Astrocyte of the cerebellum (primary cell): ENCODE measurements at places on chromosomes 7 and 10.

DNA sequence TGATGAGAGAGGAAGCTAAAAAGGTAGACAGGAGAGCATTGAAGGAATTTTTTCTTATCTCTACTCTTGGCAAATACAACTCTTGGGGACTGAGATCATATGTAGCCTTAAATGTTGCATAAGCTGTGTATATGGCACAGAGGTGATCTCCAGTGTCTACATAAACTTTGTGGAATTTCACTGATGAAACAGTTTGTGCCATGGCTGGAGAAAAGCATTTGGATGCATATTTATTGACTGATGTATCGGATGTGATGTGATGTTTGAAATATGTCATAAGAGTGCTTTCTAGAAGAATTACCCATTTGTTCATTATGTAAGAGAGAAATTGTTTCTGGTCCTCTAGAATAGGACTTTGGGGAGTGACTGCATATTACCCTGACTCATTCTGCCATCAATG is 244.9 kb upstream of the LRRTM3 start:
- no peak for DNase-seq

DNA sequence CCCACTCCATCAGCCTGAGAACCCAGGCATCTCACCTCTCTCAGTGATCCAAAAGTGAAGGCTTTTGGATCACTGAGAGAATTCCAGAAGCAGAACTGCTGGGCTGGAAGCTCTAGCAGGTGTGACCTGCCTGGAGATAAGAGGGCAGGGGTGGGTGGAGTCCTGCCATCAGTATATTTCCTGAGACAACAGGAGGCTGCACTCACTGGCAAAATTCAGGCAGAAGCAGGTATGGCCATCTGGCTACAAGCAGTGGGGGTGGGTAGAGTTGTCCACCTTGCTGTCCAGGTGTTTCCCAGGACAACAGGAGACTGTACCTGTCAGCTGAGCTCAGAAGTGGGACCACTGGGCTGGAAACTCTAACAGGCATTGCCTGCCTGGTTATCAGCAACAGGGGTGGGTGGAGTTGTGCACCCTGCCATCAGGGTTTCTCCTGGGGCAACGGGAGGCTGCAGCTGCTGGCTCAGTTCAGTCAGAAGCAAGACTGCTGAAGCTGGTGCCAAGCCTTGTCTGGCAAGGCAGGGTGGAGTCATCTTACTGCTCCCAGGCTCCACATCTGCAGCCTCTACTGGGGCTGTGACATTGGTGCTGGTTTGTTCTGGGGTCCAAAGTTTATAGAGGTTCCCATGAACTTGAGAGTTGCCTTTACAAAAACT is 47.2 kb upstream of the SFTPD start:
- DNase-seq, result no peak

- DNase-seq, result no peak
Observed at GRCh38 chr7:610531-611280, 91.1 kb upstream of the PDGFA start.

GRCh38 chr7:44650772-44651171 is 44.3 kb downstream of the OGDH start:
- no peak for DNase-seq

- DNase-seq, result peak; percentile 71
Observed at GRCh38 chr7:32587411-32587948, 92.2 kb downstream of the AVL9 start.

DNA sequence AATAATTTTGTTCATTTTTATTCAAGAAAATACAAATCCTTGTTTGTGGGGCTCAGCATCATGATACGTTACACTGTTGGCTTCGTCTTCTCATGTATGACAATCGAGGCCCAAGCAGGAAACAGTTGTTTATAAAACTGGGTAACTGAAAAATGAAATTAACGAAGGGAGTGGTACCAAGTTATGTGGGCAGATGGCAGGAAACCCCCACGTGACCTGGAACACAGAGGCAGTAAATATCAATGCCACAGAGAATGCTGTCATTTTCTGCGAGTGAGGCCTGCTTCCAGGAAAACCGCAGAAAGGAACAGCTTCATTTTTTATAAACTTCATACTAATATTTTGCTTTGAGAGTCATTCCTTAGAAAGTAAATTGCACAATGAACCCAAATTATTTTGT is 201.0 kb upstream of the ADARB2 start:
- no peak for DNase-seq

- no peak for DNase-seq
Observed at GRCh38 chr10:93386631-93387369, 95.3 kb downstream of the MYOF start.

DNA sequence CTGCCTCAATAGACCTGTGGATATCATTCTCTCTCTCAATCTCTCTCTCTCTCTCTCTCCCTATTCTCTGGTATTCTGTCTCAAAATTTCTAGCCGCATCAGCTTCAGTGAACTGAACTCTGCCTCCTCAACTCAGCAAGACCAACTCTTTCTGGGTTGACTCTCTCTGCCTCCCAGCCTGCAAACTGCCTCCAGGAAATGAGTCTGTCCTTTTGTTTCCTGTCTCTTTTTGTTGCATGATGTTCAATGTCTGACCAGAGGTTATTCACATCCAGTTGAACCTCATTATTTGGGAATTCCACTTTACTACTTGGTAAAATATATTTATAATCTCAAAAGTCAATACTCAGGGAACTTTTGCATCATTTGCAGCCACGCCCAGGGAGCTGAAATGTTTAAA is 682.7 kb upstream of the FZD8 start:
- DNase-seq, result no peak

DNA sequence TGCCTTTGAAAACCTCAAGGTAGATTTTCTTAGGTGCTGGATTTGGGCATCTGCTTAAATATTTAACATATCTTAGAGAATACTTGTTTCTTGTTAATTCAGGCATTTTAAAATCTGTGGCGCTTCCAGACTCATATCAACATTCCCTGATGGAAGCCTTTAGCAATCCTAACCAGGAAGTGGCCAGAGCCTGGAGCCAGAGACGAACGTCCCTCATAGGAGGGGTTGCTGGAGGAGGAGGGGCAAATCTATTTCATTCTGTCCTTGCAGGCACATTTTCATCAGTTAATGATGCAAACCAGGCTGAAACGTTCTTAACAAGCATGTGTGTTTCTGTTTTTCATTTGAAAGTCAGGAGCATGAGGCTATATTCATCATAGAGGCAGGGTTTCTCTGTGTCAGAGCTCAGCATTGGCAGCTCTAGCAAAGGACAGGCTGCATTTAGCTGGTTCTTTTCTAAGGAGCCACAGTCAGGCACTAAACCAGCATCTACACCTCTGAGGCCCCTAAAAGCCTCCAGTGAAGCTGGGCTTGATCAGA is 17.8 kb upstream of the IFIT2 start:
- peak; percentile 42 for DNase-seq

GRCh38 chr7:10483671-10484070 is 490.0 kb upstream of the PHF14 start:
- no peak for DNase-seq

GRCh38 chr7:128205068-128205467 is 36.0 kb upstream of the LEP start:
- DNase-seq, result no peak

- no peak for DNase-seq
Observed at GRCh38 chr7:80207501-80207900, 72.9 kb downstream of the GNAI1 start.

DNA sequence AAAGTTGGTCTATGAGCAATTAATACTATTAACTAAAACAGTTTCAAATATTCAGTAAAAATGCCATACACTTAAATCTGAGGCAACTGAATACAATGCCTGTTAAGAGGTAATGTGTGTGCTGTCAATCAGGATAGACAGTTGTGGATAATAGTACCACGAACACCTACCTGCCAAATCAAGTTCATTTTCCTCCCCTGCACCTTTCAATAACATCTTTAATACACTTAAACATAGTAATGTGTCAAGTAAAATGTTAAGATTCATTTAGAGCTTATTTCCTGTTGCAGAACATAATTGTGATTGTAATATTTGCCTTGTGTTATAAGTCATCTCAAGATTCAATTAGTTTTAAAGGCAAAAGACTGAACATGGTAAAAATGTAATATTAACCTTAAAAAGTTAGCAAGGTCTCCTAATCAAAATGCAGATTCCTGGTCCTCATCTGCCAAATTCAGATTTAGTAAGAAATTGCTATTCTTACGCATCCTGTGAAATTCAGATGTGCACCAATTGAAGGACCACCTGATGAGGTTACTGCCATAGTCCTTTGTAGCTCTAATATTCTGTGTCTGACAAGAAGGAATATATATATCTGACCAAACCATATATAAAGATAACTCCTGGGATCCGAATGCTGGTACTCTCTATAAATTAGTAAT is 37.1 kb downstream of the COL1A2 start:
- DNase-seq, result no peak

DNA sequence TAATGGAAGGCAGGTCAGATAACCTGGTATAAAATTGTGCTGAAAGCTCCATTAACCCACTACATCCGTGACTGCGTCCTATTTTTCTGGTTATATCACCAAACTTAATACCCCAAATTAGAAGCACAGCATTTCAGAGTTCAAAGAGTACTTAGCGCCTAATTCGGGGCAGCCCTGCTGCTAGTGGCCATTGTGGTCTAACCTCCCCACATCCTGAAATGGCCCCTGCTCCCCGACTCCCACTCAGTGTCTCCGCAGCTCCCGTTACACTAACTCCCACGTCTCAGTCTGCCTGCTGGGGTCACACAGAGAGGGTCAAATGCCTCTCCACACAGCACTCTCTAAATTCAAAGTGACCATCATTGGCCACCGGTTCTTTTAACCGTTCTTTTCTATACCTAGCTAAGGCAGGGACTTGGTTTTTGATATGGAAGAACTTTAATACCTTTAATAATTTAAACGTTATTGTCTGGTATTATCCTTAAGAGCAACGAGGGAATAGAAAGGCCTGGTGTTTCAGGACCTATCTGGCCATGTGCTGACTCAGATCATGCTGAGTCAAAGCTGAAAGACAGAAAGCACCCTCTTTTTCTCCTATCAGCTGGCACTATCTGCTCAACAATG is 117.1 kb downstream of the KMT2E start:
- no peak for DNase-seq

GRCh38 chr10:88851706-88852105 is at the start of gene ANKRD22:
ANKRD22 (minus strand) TSS chr10:88851844; CDS start chr10:88851607, 237 bp downstream.
- DNase-seq, result no peak

DNA sequence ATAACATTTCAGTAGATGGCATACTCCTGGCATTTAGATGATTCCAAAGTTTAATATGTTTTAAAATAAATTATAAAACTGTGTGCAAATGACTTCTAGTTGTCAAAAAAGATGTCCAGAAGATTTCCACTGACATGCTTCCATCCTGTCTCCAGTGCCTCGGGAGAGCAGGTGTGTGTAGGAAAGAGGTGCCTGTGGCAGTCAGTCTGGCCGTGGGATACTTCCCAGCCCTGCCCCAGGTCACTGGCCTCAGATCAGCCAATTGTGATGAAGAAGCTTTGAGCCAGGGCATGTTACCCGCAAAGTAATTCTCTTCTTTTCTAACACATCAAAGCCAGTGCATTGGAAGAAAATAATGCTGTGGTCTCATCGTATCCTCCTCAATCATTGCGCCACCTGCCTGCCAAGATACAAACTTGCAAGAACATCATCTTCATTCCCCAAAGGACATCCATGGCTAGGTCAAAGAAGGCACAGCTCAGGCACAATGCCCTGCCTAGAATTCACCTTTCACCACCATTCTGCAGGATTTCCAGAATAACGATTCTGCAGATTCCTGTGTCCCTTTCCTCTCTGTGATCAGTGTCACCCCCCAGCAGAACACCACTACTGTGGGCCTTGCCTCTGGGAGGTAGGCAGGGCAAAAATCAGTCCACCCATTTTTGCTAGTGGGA is 6.3 kb upstream of the KCNMA1 start:
- DNase-seq, result peak; percentile 49

DNA sequence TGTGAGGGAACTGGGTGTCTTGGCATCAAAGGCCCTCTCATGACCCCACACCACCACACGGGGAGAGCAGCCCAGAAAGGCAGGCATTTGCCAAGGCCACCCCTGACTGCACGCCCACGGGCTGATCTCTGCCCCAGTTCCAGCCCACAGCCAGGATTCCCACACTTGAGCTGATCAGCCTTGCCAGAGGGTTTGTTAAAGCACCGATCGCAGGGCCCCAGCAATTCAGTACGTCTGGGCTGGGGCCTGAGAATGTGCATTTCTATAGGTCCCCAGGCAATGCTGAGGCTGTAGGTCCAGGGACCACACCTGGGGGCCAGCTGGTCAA is 103.9 kb downstream of the TNS3 start:
- no peak for DNase-seq

- peak; percentile 60 for DNase-seq
Observed at GRCh38 chr10:3807211-3807927, 22.4 kb upstream of the KLF6 start.

DNA sequence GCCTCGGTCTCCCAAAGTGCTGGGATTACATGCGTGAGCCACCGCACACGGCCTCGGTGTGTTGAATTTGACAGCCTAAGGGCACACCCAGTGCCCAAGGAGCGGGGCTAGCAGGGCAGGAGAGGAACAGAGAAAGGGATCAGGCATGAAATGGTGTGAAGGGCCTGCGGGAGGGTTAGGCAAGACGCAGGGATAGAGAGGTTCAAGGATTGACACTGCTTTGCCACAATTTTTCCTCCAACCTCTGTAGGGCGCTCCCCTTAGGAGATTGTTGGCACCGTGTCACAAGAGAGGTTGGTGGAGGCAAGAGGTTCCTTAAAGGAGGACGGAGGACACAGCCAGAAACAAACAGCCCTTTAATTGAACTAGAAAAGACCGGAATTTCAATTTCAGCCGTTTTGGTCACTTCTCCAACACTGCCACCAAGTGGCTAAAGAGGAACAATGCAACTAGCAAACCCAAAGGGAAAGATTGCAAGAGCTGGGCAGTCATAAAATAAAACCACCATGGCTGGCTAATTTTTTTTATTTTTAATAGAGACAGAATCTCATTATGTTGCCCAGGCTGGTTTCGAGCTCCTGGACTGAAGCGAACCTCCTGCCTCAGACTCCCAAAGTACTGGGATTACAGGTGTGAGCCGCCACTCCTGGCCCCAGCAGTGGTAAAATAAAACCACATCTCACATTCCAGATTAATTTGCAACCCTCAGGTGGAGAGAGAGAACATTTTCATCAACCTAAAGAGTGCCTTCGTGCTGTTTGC is 6.9 kb upstream of the CREB3L2 start:
- DNase-seq, result peak; percentile 57

- no peak for DNase-seq
Observed at GRCh38 chr7:43753271-43753810, 5.1 kb upstream of the BLVRA start.
